ENCODE measurements at places on chromosomes 6 and 20. TPM values are rescaled to one million over a fixed set of nuclear protein-coding genes. Genes with fewer than 3 reads are reported as not detected.

IL20RA gene
- total RNA-seq, result 0.06 TPM

GRCh38 chr20:3378138-3378537, 29.3 kb downstream of the DNAAF9 start:
- no peak for ATAC-seq

RFX6 gene
- total RNA-seq, result not detected

GRCh38 chr20:12660918-12661317, 347.9 kb upstream of the SPTLC3 start:
- no peak for ATAC-seq

VGLL2 gene
- not detected for total RNA-seq

CST5 gene
- not detected for total RNA-seq

Measured in activated T-helper 17 cell treated with anti-CD3 and anti-CD28 coated beads, Interleukin-2, amount 50 U/mL, for 72 hours (primary cell).